Endothelial cell (in vitro differentiated cells): ENCODE measurements at places on chromosomes 2 and 18. TPM values are rescaled to one million over a fixed set of nuclear protein-coding genes. Genes with fewer than 3 reads are reported as not detected.

ZBTB7C gene
- 0.67 TPM for total RNA-seq

GALNT5 gene
- total RNA-seq: 0.15 TPM

IL1B gene
- total RNA-seq: not detected

FBXO15 gene
- 5.4 TPM for total RNA-seq

GALNT1 gene
- total RNA-seq: 174 TPM

KLHL29 gene
- 17.5 TPM for total RNA-seq

KRTCAP3 gene
- total RNA-seq: 4.6 TPM

PID1 gene
- not detected for total RNA-seq

SCRN3 gene
- total RNA-seq: 21.1 TPM

ZSWIM2 gene
- total RNA-seq: not detected

DNA sequence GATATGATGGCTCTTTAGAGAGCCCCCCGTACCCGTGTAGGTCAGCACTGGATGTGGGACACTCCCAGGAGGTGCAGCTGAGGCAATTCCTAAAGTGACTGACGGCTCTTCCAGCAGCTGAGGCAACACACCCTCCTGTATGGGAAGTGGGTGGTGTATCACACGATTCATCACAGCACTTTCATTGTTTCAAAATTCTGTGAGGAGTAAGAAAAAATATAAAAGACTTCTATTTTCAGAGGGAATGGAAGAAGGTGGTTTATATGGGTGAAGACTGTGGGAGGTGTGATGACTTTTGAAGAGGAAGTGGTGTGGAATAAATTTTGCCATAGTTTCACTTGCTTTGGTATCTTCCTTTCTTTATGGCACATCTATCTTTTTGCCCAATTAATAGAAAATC is 22.3 kb downstream of the QPCT start:
- no peak overlapping the region for H3K27ac ChIP-seq
- peaks cover 1% of the 10 kb centered on the region for H3K27me3 ChIP-seq
- H3K4me1 ChIP-seq: no peaks in the 10 kb centered on the region

- peaks cover 18% of the 10 kb centered on the region for H3K4me1 ChIP-seq
- H3K4me3 ChIP-seq: no peak overlapping the region
- H3K27ac ChIP-seq: peak overlapping the region; percentile 12
- H3K27me3 ChIP-seq: peaks cover 6% of the 10 kb centered on the region
- no peak for DNase-seq
Measured at GRCh38 chr2:216117561-216118340, 8.6 kb downstream of the XRCC5 start.

GRCh38 chr2:240703417-240704341 is 12.0 kb downstream of the AQP12A start:
- no peak for DNase-seq
- H3K4me3 ChIP-seq: no peak overlapping the region
- no peak overlapping the region for H3K27ac ChIP-seq
- no peaks in the 10 kb centered on the region for H3K4me1 ChIP-seq
- peaks cover 2% of the 10 kb centered on the region for H3K27me3 ChIP-seq

GRCh38 chr2:29703336-29703735 is 218.1 kb downstream of the ALK start:
- no peak overlapping the region for H3K27ac ChIP-seq
- H3K27me3 ChIP-seq: peaks cover 3% of the 10 kb centered on the region
- peaks cover 5% of the 10 kb centered on the region for H3K4me1 ChIP-seq
- no peak overlapping the region for H3K4me3 ChIP-seq

GRCh38 chr2:133418671-133419070 is 149.6 kb downstream of the NCKAP5 start:
- H3K27me3 ChIP-seq: no peaks in the 10 kb centered on the region
- no peak overlapping the region for H3K27ac ChIP-seq
- no peaks in the 10 kb centered on the region for H3K4me1 ChIP-seq
- no peaks in the 10 kb centered on the region for H3K36me3 ChIP-seq
- no peak overlapping the region for H3K4me3 ChIP-seq
- DNase-seq: no peak

DNA sequence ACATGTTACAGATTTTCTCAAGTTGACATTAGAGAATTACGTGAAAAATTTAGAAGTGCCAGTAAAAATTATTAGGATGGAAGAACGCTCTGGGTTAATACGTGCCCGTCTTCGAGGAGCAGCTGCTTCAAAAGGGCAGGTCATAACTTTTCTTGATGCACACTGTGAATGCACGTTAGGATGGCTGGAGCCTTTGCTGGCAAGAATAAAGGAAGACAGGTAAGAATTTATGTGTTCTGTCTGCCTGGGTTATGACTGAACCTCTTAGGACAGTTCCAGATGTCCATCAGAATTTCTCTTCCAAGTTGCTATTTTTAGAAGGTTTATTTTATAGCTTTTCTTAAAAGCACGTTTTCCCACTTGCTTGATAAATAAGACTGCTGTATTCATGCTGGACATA is 371.0 kb downstream of the GALNT13 start:
- H3K4me1 ChIP-seq: no peaks in the 10 kb centered on the region
- H3K36me3 ChIP-seq: peaks cover 8% of the 10 kb centered on the region
- H3K4me3 ChIP-seq: no peak overlapping the region
- DNase-seq: no peak

DNA sequence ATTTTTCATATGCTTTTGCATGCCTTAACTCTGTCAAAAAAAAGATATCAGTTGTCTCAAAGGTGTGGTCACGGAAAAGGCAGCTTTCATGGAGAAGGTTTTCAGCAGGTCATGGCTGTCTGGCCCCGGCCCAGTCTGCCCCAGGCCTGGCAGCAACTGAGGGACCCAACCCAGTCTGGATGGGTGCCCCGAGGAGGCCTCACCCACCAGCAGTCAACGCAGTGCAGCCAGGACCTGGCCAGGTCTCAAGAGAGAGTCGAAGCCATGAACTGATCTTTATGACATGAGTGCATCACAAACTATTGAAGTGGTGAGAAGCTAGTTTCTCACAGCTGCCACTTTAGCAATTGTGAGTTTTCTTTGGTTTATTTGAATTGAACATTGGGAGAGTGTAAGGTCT is 7.9 kb downstream of the TUBB6 start:
- no peak overlapping the region for H3K4me3 ChIP-seq
- H3K4me1 ChIP-seq: peaks cover 37% of the 10 kb centered on the region
- no peak overlapping the region for H3K27ac ChIP-seq
- H3K27me3 ChIP-seq: no peaks in the 10 kb centered on the region

DNA sequence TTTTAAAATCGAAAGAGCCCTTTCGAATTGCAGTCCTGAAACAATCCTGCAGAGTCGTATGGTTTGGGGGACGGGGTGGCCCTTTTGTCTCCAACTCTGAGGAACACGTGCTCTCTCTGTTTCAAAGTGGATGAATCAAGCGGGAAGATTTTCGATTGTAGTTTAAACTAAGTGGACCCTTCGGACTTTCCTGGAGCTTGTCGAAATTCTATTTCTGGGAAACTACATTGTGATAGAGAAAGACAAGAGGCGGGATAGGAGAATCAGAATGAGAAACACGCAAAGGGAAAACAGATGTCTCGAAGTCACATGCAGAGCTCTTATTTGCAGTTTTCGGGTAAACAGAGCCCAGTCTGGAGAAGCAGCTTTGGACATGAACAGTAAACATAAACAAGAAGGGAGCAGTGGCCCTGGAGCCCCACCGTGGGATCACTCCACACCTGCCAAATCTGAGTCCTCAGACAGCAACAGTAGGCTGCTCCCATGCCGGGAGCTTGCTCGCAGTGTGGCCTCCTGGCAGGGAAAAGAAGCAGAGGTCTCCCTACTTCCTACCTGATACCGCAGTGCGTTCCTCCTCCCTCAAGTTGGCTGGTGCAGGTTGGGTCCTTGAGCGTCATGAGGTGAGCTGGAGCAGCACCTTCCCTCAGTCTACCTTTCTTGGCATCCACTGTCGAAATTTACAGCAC is 202.4 kb downstream of the SLC4A3 start:
- H3K27ac ChIP-seq: no peak overlapping the region
- DNase-seq: no peak
- no peaks in the 10 kb centered on the region for H3K36me3 ChIP-seq
- H3K27me3 ChIP-seq: no peaks in the 10 kb centered on the region
- no peaks in the 10 kb centered on the region for H3K4me1 ChIP-seq

DNA sequence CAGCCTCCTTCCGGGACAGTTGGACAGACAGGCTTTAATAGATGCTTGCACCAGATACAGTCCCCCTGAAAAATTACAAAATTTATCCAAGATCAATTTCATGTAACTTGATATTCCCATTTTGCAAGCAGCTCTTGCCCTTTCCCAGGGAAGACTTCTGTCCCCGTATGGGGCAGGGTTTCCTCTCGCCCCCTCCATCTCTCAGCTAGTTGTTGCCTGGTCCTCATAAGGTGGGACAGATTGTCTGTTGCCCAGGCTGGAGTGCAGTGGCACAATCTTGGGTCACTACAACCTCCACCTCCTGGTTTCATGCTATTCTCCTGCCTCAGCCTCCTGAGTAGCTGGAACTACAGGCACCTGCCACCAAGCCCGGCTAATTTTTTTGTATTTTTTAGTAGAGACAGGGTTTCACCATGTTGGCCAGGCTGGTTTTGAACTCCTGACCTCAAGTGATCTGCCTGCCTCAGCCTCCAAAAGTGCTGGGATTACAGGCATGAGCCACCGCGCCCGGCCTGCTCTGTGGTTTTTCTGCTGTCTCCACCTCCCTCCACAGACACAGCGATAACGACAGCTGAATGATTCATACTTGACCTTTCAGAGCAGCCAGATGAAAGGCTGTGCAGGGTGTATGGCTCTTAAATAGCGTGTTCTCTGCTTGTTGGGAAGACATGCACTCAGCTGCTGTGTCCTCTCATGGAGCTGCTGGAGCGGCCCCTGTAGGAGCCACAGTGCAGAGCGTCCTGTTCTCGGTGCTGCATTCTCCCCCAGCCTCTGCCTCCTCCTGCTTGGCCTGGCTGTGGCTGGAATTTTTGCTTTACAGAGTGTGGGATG is 61.4 kb downstream of the TTC39C start:
- DNase-seq: peak; percentile 11
- peaks cover 4% of the 10 kb centered on the region for H3K4me1 ChIP-seq
- H3K27me3 ChIP-seq: peaks cover 3% of the 10 kb centered on the region
- peaks cover 10% of the 10 kb centered on the region for H3K36me3 ChIP-seq
- no peak overlapping the region for H3K27ac ChIP-seq
- H3K4me3 ChIP-seq: no peak overlapping the region

DNA sequence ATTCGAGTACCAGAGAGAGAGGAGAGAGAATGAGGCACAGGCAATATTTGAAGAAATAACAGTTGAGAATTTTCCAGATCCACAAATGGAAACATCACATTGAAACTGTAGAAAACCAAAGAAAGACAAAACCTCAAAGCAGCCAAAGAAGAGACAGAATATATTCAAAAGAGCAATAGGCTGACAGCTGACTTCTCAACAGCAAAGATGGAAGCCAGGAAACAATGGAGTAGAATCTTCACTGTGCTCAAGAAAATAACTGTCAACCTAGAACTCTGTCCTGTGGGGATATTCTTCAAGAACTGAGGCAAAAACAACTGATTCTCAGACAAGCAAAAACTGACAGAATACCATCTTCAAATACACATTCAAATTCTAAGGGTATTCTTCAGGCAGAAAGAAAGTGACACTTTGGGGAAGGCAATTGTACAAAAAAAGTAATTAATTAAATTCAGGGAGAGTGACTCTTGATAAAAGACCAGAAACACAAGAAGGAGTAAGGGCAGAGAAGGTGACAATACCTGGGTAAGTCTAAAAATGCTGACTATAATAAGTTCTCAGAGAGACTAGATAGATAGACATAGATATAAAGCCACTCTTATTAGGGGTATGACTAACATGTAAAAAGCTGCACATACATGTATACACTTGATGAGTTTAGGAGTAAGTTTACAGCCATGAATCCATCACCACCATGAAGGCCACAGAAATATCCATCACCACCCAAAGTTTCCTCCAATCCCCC is 25.6 kb downstream of the ANKMY1 start:
- H3K27ac ChIP-seq: no peak overlapping the region
- H3K4me1 ChIP-seq: peaks cover 3% of the 10 kb centered on the region
- DNase-seq: no peak
- peaks cover 10% of the 10 kb centered on the region for H3K27me3 ChIP-seq
- no peak overlapping the region for H3K4me3 ChIP-seq

DNA sequence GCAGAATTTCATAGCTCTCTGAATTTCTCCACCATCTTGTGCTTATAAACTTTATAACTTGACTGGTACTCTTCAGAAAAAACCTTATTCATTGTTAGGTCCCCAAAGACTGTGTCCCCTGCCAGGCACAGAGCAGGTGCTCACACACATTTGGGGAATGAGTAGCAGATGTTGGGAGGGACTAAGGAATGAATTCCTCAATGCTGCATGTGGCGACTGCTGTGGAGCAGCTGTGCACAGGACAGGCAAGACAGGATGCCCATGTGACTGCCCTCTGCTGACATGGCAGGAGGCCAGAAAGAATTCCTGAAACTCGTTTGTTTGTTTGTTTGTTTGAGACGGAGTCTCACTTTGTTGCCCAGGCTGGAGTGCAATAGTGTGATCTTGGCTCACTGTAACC is 122.3 kb upstream of the ITGA6 start:
- no peak for DNase-seq
- H3K27me3 ChIP-seq: peaks cover 6% of the 10 kb centered on the region
- no peaks in the 10 kb centered on the region for H3K36me3 ChIP-seq

DNA sequence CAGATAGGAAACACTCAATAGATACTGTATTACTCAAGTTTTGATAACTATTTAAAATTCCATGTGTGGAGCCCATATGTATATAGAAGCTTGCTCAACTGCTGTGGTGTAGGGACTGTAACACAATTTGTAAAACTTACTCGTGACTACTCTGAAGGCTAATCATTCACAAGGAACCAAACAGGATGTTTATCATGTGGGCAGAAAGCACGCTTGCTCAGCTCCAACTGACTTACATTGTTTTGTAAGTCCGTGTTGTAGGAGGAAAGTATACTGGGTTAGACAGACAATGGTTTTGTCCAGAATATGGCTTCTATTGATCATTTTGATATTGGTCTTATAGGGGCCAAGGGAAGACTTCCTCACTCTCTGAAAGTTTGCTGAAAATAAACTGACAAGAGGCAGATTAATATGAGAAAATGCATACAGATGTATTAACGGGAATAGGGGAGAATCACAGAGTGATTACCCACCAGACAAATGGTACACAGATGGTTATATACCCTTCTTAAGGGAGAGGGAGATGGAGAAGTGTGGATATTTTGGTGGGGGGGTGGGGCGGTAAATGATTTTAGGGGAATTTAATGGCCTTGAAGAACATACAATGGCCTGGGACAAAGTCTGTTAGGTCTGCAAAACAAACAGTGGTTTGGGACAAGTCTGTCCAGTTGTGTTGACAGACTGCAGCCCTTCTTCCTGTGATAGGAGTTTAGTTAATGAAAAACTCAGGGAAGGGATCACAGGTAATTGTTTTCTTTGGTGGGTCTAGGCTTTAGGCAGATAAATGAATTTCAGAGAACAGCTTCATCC is 259.3 kb upstream of the SP5 start:
- H3K27me3 ChIP-seq: peaks cover 2% of the 10 kb centered on the region
- H3K4me3 ChIP-seq: no peak overlapping the region
- H3K36me3 ChIP-seq: peaks cover 8% of the 10 kb centered on the region

DNA sequence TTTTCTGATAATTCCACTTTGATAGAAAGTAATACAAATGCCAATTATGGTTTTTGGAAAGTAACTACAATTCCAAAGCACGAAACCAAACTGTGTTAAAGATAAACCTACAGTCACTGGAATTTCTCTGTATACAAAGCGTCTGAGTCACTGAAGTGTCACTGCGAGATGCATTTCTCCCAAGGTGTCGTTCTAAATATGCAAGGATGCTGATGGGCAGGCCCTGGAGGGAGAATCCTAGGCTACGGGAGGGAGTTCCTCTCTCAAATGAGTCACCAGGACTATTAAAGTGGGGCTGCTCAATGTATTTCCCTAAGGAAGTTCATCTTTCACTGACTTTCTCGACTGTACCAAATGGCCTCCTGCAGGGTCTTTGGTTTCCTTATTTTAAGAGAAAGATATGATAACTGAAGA is 163.8 kb upstream of the STK17B start:
- no peak overlapping the region for H3K4me3 ChIP-seq
- H3K36me3 ChIP-seq: peaks cover 4% of the 10 kb centered on the region
- H3K27ac ChIP-seq: no peak overlapping the region
- H3K4me1 ChIP-seq: peaks cover 13% of the 10 kb centered on the region
